ENCODE measurements at places on chromosomes 11 and 22. TPM values are rescaled to one million over a fixed set of nuclear protein-coding genes. Genes with fewer than 3 reads are reported as not detected.

Gene APOA1
- 0.30 TPM for total RNA-seq

Gene AIFM3
- 0.69 TPM for total RNA-seq

Gene MICAL2
- total RNA-seq, result 45.7 TPM

Gene MS4A6E
- total RNA-seq, result not detected

Gene AKIP1
- 17.5 TPM for total RNA-seq

Gene RAB39A
- total RNA-seq, result 0.24 TPM

Gene HTR3A
- not detected for total RNA-seq

Gene BIK
- not detected for total RNA-seq

Gene OR4A15
- not detected for total RNA-seq

Gene ZNF215
- 0.36 TPM for total RNA-seq

Gene OR4C6
- not detected for total RNA-seq

Gene NNMT
- total RNA-seq, result 2,602 TPM

Gene SYT13
- not detected for total RNA-seq

Gene MB
- total RNA-seq, result 8,028 TPM

Gene TCN1
- total RNA-seq, result not detected

DNA sequence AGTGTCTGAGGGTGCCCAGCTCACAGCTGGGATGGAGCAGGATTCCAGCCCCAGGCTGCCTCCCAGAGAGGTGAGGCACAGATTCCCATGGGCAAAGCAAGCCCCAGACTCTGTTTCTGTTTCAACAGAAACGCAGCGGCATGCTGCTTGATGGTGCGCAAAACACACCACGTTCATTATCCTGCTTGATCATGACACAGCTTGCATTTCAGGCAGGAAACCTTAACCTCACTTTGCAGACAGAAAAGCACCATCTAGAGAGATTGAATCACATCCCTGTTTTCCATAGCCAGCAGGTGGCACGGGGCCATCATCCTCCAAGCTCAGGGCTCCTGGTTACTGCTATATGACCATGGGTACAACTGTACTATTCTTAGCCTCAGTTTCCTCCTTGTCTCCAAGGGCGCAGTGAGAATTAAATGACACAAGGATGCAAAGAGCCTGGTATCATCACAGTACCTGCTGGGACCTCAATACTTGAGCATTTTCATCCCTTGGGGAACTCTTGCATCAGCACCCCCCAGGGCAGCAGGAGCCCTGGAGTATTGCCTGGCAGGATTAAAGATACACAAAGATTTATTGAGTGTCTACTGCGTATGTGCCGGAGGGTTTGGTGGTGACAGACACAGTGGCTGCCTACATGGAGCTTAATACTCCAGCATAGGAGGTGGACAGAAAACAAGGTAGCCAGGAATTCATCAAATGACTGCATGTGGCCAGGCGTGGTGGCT, 110.0 kb downstream of the TP53I11 start:
- no peaks in the 10 kb centered on the region for H3K27me3 ChIP-seq
- H3K27ac ChIP-seq, result no peak overlapping the region
- no peak overlapping the region for H3K4me3 ChIP-seq
- no peak for DNase-seq
- no peaks in the 10 kb centered on the region for H3K4me1 ChIP-seq
- H3K36me3 ChIP-seq, result no peaks in the 10 kb centered on the region

DNA sequence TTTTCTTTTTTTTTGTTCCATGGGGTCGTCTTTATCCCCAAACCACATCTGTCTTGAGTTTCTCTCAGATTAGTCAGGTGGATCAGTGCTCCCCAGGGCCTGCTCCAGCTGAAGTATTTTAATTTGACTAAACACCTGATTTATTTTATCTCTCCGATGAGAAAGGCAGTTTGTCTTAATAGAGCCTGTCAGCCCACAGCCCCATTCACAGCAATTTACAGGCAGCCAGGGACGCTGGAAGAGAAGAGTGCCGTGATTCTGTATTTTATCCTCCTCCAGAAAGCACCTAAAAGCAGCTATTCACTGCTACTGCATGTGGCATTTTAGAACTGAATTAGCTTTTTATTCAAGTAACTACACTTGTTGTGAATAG, 164.5 kb downstream of the SOX6 start:
- H3K36me3 ChIP-seq, result no peaks in the 10 kb centered on the region
- no peak for DNase-seq
- peaks cover 45% of the 10 kb centered on the region for H3K4me1 ChIP-seq
- no peak overlapping the region for H3K4me3 ChIP-seq
- H3K27ac ChIP-seq, result no peak overlapping the region

- no peaks in the 10 kb centered on the region for H3K36me3 ChIP-seq
- no peak overlapping the region for H3K27ac ChIP-seq
- no peaks in the 10 kb centered on the region for H3K27me3 ChIP-seq
- H3K4me1 ChIP-seq, result no peaks in the 10 kb centered on the region
These were observed 8.0 kb downstream of the RAC2 start for GRCh38 chr22:37235897-37236607.

DNA sequence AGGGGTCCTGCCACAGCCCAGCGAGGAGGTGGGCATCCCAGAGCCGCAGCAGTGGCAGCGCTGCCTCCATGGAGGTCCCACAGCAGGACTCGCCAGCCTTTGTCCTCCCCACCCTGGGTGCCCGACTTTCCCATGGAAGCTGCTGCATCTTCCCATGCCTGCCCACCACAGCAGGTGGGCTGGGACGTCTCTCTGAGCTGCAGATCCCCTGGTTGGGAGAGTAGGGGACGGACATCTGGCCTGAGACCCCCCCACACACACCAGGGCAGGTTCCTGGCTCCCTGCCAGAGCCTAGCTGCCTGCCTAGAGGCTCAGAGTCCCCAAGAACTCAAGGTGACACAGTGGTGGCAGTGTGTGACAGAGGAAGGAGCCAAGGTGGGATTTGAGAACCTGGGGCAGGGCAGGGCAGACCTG, 21.5 kb upstream of the PRR5 start:
- H3K4me1 ChIP-seq, result no peaks in the 10 kb centered on the region
- H3K27me3 ChIP-seq, result no peaks in the 10 kb centered on the region
- H3K4me3 ChIP-seq, result no peak overlapping the region
- no peak for DNase-seq

DNA sequence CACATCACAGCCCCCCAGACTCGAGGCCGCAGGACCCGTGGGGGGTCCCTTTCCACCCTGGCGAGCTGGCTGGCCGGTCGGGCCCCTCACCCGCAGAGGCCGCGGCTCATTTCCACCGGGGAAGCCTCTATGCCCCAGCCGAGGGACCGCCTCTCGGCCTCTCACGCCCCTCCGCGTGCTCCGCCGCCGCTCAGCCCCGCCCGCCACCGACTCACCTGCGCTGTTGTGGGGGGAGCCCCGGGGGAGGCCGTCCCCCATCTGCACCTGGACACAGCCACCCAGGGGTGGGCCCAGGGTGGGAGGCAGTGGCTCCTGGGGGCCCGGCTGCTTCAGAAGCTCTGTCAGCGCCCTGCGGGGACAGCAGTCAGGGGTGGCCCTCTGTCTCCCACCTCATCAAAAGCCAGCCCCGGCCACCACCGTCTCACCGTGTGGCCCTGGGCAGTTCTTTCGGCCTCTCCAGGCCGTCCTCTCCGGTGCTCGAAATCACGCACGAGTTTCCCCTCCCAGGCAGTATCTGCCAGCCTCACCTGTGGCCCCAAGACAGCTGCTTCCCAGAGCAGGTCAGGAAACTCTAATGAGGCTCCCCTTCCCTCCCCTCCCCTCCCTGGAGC, 3.8 kb downstream of the SHISA8 start:
- no peak for DNase-seq
- peak overlapping the region; percentile 59 for H3K4me3 ChIP-seq
- H3K36me3 ChIP-seq, result no peaks in the 10 kb centered on the region
- no peak overlapping the region for H3K27ac ChIP-seq
- H3K27me3 ChIP-seq, result peaks cover 27% of the 10 kb centered on the region

DNA sequence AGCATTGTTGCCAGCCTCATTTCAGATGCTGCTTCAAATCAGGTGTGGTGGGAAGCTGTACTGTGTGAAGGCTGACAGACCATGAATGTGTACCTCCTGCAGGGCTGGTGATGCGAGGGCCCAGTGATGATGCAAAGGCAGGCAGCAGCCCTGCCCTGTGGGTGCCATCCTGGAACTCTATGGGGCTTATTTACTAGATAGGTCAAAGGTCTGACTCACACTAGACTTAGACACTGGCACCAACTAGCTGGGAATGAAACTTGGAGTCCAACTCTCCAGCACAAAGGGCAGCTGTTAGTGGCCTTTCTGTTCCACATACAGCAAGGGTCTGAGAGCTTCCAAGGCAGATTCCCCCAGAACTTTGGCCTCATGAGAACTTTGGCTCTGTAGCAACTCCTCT, 138.4 kb downstream of the TTC17 start:
- H3K27me3 ChIP-seq, result no peaks in the 10 kb centered on the region
- H3K4me1 ChIP-seq, result no peaks in the 10 kb centered on the region
- no peak for DNase-seq
- H3K36me3 ChIP-seq, result peaks cover 31% of the 10 kb centered on the region
- no peak overlapping the region for H3K27ac ChIP-seq
- H3K4me3 ChIP-seq, result no peak overlapping the region

GRCh38 chr11:83823461-83824025, 537.4 kb upstream of the CCDC90B start:
- H3K27me3 ChIP-seq, result no peaks in the 10 kb centered on the region
- no peak overlapping the region for H3K4me3 ChIP-seq
- H3K4me1 ChIP-seq, result no peaks in the 10 kb centered on the region
- DNase-seq, result no peak
- H3K27ac ChIP-seq, result no peak overlapping the region

DNA sequence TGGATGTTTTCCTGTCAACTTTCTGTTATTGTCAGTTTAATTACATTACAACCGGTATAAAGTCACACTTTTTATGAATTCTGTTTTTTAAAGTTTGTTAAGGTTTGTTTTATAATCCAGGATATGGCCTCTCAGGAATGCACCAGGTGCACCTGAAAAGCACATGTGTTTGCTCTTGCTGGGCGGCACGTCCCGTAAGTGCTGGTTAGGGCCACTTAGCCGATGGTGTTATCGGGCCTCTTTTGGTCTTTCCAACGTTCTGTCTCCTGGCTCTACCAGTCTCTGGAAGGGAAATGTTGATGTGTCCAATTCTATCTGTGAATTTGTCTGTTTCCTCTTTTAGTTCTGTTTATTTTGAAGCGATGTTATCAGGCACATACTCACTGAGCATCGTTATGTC, 695.7 kb downstream of the BRD1 start:
- no peak for DNase-seq
- no peaks in the 10 kb centered on the region for H3K27me3 ChIP-seq
- no peaks in the 10 kb centered on the region for H3K4me1 ChIP-seq
- H3K4me3 ChIP-seq, result no peak overlapping the region
- H3K36me3 ChIP-seq, result no peaks in the 10 kb centered on the region
- H3K27ac ChIP-seq, result no peak overlapping the region

DNA sequence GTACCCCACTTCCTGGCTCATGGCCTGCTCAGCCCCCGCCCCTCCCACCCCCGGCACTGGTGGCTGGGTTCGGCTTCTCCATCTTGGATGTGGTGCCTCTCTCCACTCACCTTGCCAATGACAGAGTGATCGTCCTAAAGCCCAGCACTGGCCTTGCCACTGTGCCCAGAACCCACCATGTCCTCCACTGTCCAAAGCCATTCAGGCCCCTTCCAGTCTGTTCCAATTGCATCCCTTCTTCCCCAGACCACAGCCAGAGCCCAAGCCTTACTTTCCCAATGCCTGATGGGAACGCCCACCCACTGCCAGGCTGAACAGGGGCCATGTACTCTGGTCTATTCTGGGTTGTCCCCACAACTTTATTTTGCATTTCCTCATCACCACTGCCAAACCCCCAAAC, 625.8 kb upstream of the B3GAT1 start:
- no peak for DNase-seq
- H3K4me3 ChIP-seq, result no peak overlapping the region
- no peaks in the 10 kb centered on the region for H3K36me3 ChIP-seq
- no peak overlapping the region for H3K27ac ChIP-seq
- no peaks in the 10 kb centered on the region for H3K4me1 ChIP-seq
- H3K27me3 ChIP-seq, result peaks cover 10% of the 10 kb centered on the region

- no peak for DNase-seq
- no peaks in the 10 kb centered on the region for H3K27me3 ChIP-seq
- peaks cover 88% of the 10 kb centered on the region for H3K4me1 ChIP-seq
- H3K36me3 ChIP-seq, result peaks cover 53% of the 10 kb centered on the region
- H3K27ac ChIP-seq, result peak overlapping the region; percentile 98
These were observed 5.3 kb downstream of the OSBP start for GRCh38 chr11:59610289-59610688.

DNA sequence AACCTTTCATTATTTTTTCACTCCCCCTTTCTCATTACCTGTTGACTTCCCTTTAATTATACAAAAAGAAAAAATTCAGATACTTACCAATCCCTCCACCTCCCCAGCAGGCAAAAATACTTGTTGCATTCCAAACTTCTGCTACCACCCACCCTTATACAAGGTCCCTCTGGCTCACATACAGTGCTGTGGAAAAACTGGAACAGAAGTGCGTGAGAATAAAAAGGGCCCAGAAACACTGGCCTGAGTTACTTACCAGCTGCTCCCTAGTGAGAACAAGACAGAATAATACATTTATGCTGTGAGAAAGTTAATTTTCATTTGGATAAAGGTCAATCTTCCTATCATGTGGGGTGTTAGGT, 46.9 kb upstream of the RAPSN start:
- H3K36me3 ChIP-seq, result peaks cover 10% of the 10 kb centered on the region
- H3K27me3 ChIP-seq, result no peaks in the 10 kb centered on the region
- H3K4me1 ChIP-seq, result peaks cover 62% of the 10 kb centered on the region
- no peak overlapping the region for H3K27ac ChIP-seq
- no peak overlapping the region for H3K4me3 ChIP-seq

DNA sequence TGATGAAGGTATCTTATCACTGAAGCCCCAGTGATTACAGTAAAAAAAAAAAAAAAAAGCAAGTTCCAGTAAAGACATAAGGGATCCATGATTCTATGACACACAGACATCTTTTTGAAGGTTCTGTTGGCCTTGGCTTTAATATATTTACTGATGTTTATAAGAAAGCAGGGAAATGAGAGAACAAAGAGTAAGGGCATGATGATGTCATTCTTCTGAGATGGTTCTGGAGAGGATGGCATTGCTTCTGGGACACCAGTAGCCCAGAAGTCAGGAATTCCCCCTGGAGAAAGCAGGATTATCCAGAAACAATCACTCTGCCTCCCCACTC, 233.6 kb downstream of the FAM76B start:
- H3K27ac ChIP-seq, result no peak overlapping the region
- H3K4me3 ChIP-seq, result no peak overlapping the region
- no peaks in the 10 kb centered on the region for H3K4me1 ChIP-seq
- DNase-seq, result no peak

Data from psoas muscle (tissue), 8 donors.